GM23248 (cell line): ENCODE measurements at places on chromosomes 11 and 22. TPM values are rescaled to one million over a fixed set of nuclear protein-coding genes. Genes with fewer than 3 reads are reported as not detected.

The SLC17A6 gene
- not detected in 2 replicates for total RNA-seq

The PANX3 gene
- not detected in 2 replicates for total RNA-seq

The HEPHL1 gene
- not detected in 2 replicates for total RNA-seq

The SLC1A2 gene
- 1.2 and 1.5 TPM in 2 replicates for total RNA-seq

The LRRC74B gene
- under 0.01 TPM in 1 of 2 replicates, not detected in the other for total RNA-seq

The SLN gene
- total RNA-seq: not detected in 2 replicates

The PATE2 gene
- total RNA-seq: not detected in 2 replicates

The OR5B21 gene
- total RNA-seq: not detected in 2 replicates

DNA sequence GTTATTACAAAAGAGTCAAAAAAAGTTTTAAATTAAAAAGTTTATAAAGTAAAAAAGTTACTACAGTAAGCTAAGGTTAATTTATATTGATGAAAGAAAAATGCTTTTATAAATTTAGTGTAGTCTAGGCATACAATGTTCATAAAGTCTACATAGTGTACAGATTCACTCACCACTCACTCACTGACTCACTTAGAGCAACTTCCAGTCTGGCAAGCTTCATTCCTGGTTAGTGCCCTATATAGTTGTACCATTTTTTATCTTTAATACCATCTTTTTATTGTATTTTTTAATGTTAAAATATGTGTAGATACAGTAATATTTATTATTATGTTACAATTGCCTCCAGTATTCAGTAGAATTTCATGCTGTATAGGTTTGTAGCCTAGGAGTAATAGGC lies 2.6 kb upstream of the MMP10 start:
- no peaks in the 10 kb centered on the region for H3K36me3 ChIP-seq
- no peak overlapping the region for H3K4me3 ChIP-seq
- H3K27ac ChIP-seq: no peak overlapping the region
- H3K4me1 ChIP-seq: peaks cover 7% of the 10 kb centered on the region
- H3K27me3 ChIP-seq: no peaks in the 10 kb centered on the region

- no peak overlapping the region for H3K27ac ChIP-seq
- H3K36me3 ChIP-seq: no peaks in the 10 kb centered on the region
- no peak overlapping the region for H3K4me3 ChIP-seq
- peaks cover 56% of the 10 kb centered on the region for H3K27me3 ChIP-seq
- H3K4me1 ChIP-seq: no peaks in the 10 kb centered on the region
- no peak for DNase-seq
Measured at GRCh38 chr11:114179234-114179941, 116.8 kb upstream of the NNMT start.

- H3K4me3 ChIP-seq: no peak overlapping the region
- no peaks in the 10 kb centered on the region for H3K27me3 ChIP-seq
- no peak for DNase-seq
- H3K27ac ChIP-seq: no peak overlapping the region
Measured at GRCh38 chr11:134587345-134587744, 175.3 kb upstream of the B3GAT1 start.

- no peaks in the 10 kb centered on the region for H3K27me3 ChIP-seq
- peaks cover 11% of the 10 kb centered on the region for H3K4me1 ChIP-seq
- H3K4me3 ChIP-seq: no peak overlapping the region
- no peaks in the 10 kb centered on the region for H3K36me3 ChIP-seq
- H3K27ac ChIP-seq: no peak overlapping the region
Measured at GRCh38 chr22:38136607-38137006, 26.1 kb upstream of the BAIAP2L2 start.

DNA sequence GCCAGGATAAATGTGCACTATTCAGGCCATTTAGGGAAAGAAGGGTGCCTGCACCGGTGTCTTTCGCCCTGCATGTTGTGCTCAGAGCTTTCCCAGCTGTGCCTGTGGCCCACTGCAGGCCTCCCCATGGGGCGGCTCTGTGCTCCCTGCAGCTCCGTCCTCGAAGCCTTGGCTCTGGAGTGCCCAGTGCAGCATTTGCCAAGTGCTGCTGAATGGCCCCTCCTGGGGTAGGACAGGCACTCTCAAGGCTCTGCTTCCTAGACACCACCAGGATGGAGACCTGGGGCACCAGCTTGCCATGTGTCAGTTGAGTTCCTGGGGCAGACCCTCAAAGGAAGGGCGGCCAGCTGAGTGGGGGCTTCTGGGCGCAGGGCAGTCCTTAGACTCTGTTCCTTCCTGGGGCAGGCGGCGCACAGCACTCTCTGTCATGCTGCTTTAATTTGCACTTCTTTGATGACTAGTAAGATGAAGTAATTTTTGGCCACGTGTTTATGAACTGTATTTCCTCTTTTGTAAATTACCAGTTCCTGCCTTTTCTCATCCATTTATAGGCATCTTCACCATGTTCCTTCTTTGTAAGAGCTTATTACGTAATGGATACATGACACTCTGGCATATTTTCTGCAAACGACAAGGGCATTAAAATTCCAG lies 32.1 kb upstream of the GNB1L start:
- H3K4me3 ChIP-seq: no peak overlapping the region
- H3K36me3 ChIP-seq: no peaks in the 10 kb centered on the region
- peak overlapping the region; percentile 70 for H3K27ac ChIP-seq
- peaks cover 38% of the 10 kb centered on the region for H3K4me1 ChIP-seq
- peak; percentile 93 for DNase-seq
- no peaks in the 10 kb centered on the region for H3K27me3 ChIP-seq

DNA sequence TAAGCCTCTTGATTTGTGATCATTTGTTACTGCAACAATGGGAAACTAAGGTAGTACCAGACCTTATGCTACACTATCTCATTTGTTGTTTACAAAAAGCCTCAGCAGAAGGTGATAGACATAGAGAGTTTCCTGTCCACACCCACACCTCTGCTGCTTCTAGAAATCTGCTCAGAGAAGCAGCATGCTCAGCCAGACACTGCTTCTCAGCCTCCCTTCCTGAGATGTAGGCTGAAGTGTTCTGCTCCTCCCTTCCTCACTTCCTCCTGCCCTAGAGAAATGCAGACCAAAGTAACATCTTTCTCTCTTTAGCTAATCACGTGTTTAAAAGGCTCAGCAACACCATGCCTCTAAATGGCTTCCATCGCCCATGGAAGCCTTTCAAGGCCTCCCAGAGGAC lies 88.4 kb downstream of the SLC1A2 start:
- no peaks in the 10 kb centered on the region for H3K27me3 ChIP-seq
- no peaks in the 10 kb centered on the region for H3K36me3 ChIP-seq
- H3K4me3 ChIP-seq: no peak overlapping the region
